A172 (cell line): ENCODE measurements at places on chromosomes 12 and 14. TPM values are rescaled to one million over a fixed set of nuclear protein-coding genes. Genes with fewer than 3 reads are reported as not detected.

Gene TIGAR
- 8.8 and 8.9 TPM in 2 replicates for total RNA-seq

Gene LTBP2
- total RNA-seq, result 5.7 and 5.8 TPM in 2 replicates

Gene KLHL33
- total RNA-seq, result not detected in 2 replicates

Gene STON2
- 0.52 and 1.6 TPM in 2 replicates for total RNA-seq

Gene NFYB
- 33.6 and 34.9 TPM in 2 replicates for total RNA-seq

Gene E2F7
- total RNA-seq, result 22.5 TPM in 2 replicates

Gene SIX1
- total RNA-seq, result 1.4 and 3.2 TPM in 2 replicates

Gene LMNTD1
- not detected in 2 replicates for total RNA-seq
